GM12891 (cell line): ENCODE measurements at places on chromosomes 3 and 15.

- DNase-seq, result no peak
Measured at GRCh38 chr3:42042747-42043098, 48.4 kb upstream of the TRAK1 start.

DNA sequence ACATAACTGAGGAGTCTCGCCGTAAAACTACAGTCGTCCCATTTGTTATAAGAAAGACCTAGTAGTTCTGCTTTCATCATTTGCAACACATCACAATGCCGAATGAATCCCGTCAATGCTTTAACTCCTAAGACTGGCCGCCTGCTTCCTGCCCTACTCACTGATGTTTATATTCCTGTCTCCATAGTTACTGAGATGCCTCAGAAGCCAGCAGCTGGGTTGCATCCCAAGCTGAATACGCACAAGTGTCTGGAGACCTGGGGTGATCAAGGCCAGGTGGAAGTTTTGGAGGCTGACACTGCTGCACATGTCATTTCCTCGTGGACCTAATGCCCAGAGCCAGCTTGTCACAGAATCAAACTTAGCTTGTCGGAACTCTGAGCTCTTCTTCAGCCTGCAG, 95.2 kb upstream of the UBE2E1 start:
- no peak for DNase-seq

GRCh38 chr3:67415511-67415910, 238.9 kb downstream of the SUCLG2 start:
- DNase-seq, result no peak

DNA sequence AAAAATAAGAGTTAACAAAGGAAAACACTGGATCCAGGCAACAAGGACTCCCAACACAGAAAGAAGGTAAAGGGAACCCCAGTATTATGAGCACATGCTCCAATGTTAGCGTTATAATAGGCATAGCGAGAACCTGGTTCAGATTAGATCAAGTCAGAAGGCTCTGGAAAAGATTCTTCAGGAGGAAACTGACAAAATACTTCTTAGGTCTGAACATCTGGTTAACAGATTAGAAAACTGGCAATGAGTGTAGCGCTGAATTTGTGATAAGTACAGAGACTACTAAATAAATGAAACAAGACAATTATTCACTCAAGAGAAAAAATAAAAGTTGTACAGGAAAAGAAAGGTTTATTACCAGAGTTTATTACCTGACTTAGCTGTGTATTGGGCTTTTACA, 146.1 kb downstream of the DPH6 start:
- no peak for DNase-seq

DNA sequence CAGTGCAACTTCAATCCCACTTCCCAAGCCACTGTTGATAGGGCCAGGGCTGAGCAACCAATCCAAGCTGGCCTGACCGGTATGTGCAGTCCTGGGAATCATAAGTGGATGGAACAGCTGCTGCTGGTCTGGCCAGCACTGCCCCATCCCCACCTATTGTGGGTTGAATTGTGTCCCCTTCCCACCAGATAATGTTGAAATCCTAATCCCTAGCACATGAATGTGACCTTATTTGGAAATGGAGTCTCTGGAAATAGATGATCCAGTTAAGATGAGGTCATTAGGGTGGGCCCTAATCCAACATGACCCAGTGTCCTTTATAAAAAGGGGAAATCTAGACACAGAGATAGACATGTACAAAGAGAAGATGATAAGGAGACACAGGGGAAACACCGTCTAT, 13.7 kb upstream of the PDIA5 start:
- no peak for DNase-seq

- no peak for DNase-seq
Measured at GRCh38 chr3:4948395-4948794, 30.8 kb upstream of the BHLHE40 start.

GRCh38 chr3:166123088-166123487, 285.9 kb upstream of the BCHE start:
- no peak for DNase-seq

DNA sequence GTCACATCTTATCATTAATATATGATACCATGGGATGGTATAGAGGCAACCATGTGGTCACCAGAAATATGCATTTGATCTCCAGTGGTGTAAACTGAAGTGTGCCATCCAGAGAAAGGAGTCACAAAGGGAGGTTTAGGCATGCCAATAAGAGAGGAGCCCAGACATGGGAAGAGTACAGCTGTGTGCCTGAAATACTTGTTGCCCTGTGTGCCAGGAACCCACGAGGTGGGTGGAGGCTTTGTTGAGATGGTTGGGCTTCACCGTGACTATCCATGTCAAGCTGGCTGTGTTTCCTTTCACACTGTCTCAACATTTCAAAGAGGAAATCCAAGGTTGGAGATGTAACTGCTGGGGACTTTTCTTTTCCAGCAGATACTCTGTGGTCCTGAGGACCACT, 43.5 kb downstream of the CACNA2D3 start:
- no peak for DNase-seq

DNA sequence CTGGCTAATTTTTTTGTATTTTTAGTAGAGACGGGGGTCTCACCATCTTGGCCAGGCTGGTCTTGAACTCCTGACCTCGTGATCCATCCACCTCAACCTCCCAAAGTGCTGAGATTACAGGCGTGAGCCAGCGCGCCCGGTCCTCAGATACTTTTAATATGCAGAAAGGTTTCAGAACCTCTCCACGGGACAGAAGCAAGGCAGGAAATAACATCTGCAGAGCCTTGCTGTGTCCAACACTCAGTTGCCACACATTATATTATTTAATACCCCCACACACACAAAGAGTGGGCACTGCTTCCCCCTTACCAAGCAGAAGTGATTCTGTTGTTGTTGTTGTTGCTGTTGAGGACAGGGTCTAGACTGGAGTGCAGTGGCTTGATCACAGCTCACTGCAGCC, 28.0 kb downstream of the OSBPL10 start:
- no peak for DNase-seq

DNA sequence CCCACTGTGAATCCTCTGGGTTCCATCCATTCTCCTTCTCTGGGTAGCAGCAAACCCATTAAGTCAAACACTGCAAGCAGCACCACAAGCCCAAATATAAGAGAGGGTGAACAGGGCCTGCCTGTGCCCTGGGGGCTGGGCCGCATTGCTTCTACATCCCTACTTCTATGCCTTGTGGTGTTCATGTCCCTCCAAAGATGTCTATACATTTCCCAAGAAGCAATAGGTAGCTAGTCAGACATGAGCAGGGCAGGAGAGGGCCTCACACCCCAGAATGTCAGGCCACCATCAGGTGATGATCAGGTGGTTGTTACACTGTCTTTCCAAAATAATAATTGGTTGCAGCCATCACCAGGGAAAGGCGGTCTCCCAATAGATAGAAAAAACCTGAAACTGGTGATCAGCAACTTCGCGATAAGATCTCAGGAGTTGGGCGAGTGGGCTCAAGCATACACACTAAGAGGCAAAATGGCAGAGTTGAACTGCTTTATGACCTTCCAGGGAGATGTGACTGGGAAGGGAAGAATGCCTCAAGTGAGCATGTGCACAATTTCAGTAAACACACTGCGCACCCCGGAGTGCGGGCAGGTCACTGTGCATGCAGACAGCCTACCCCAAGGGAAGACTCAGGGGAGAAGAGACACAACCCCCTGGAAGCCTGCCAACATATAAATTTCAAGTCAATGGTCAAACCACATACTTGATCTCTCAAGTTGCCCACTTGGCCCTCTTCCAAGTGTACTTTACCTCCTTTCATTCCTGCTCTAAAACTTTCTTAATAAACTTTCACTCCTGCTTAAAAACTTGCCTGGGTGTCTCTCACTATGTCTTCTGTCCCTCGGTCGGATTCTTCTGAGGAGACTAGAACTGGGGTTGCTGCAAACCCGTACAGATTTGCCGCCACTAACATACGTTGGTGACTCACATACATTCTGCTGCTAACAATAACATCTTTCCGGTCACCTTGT, 39.9 kb downstream of the KLF15 start:
- DNase-seq, result no peak

DNA sequence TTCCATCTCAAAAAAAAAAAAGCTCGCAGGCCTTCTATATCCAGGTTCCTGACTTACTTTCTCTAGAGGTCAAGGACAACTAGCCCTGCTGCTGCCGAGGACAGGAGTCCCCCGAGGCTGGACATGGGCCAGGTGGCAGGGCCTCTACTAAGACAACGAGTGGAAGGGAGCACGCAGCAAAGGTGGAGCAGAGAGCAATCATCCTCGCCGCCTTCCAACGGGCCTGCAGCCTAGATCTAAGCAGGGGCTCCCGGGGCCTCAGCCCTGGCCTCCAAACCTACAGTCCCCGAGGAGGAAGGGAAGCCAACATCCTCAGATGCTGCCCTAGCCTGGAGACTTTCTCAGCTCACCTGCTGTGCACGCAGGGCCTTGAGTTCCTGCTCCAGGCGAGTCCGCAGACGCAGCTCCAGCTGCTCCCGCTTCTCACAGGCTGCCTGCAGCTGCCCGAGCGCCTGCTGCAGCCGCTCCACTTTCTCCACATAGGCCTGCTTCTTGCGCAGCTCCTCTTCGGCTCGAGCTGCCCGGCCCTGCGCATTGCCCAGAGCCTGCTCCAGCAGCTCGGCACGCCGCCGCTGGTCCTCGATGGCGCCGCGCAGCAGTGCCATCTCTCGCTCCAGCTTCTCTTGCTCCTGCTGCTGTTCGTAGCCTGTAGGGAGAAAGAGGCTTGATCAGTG, 12.9 kb downstream of the AMOTL2 start:
- no peak for DNase-seq

- no peak for DNase-seq
Measured at GRCh38 chr15:48170981-48171380, 7.1 kb downstream of the MYEF2 start.
